ENCODE measurements at places on chromosomes 1 and 21.

- DNase-seq = no peak
Observed at GRCh38 chr1:24203404-24203803, 16.3 kb upstream of the IFNLR1 start.

GRCh38 chr1:168789501-168789900 is 60.5 kb upstream of the DPT start:
- no peak for DNase-seq

GRCh38 chr1:197683895-197684553 is 91.3 kb downstream of the DENND1B start:
- DNase-seq = no peak

- no peak for DNase-seq
Observed at GRCh38 chr1:213526306-213526705, 461.5 kb upstream of the PROX1 start.

DNA sequence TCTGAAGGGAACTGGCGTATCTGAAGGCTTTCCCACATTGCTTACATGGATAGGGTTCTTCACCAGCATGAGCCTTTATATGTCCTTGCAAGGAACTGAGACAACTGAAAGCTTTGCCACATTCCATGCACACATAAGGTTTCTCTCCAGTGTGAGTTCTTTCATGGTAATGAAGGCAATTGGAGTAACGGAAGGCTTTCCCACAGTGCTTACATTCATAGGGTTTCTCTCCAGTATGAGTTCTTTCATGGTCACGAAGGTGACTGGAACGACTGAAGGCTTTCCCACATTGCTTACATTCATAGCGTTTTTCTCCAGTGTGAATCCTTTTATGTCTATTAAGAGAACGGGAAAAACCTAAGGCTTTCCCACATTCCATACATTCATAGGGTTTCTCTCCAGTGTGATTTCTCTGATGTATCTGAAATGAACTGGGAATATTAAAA is 15.0 kb downstream of the ZNF124 start:
- DNase-seq = no peak

GRCh38 chr1:208264469-208265121 is 20.4 kb upstream of the PLXNA2 start:
- no peak for DNase-seq
